ENCODE measurements at places on chromosomes 1 and 21.

GRCh38 chr1:66371233-66372005, 162.5 kb upstream of the SGIP1 start:
- H3K27me3 ChIP-seq, result no peaks in the 10 kb centered on the region
- H3K4me1 ChIP-seq, result peaks cover 88% of the 10 kb centered on the region
- peak; percentile 53 for DNase-seq
- peak overlapping the region; percentile 42 for H3K4me3 ChIP-seq

DNA sequence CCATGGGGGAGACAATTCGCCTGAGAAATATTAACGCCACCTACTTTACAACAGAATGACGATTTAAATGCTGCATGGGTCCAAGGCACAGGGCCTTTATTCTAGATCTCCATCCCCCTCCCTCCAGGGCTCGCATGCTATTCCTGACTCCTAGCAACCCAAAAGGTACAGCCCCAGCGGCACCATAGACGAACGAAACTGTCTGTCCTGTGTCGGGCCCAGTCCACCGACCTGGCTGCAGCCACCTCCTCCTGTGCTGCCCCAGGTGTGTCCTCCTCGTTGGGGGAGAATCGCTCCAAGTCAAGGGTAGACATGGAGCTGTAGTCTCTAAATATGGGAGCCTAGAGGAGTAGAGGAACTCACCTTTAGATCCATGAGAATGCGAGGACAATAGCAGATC, 196.5 kb downstream of the TOMM20 start:
- H3K36me3 ChIP-seq, result no peaks in the 10 kb centered on the region
- peak; percentile 4 for DNase-seq
- no peak overlapping the region for H3K4me3 ChIP-seq

DNA sequence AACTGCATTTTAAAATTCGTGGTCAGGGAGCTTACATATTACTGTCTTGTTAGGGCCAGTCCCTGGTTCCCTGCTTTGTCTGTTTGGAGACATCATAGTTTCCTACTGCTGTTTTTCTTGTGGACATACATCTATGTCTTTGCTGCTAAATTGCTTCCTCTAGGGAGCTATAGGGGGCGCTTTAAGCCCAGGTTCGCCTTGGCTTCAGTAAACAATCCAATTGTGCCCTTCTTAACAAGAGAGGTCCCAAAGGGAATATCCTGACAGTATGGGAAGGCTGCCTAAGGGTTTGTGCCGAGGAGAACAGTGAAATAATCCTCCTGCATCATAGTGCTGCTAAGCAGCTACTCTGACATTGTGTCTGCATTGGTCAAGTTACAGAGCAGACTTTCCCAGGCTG, 112.5 kb downstream of the USH2A start:
- H3K4me1 ChIP-seq, result no peaks in the 10 kb centered on the region
- no peak for DNase-seq
- no peaks in the 10 kb centered on the region for H3K36me3 ChIP-seq
- no peaks in the 10 kb centered on the region for H3K27me3 ChIP-seq
- H3K4me3 ChIP-seq, result no peak overlapping the region

DNA sequence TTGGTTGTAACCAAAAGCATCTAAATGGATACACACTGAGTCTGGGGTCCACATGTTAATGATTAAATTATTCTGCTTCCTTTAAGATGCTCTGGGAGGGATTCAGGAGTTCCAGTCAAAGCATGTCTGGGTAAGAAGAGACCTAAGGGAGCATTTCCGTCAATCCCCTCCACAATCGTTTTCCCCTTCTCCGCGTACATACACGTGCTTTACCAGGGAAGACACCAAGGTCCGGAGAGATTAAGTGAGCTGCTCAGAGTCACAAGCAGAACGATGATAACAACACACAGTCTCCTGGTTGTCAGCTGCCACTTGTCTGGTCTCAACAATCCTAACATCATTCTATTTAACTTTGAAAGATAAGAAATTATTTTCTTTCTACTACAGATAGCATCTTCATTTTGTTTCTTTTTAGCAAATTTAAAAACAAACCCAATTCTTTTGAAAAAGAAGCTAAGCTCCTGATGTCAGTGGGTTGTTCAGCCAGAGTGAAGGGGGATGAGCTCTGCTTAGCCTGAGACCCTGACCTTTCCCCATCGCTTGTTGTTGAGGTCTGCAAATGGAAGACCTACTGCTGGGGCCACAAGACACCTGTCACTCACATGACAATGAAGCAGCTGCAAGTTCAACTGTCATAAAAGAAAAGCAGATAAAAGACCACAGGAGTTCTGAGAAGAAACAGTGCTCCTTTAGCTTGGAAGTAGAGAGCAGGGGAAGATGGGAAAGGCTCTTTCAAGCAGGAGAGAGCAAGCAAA, 4.5 kb downstream of the PAFAH2 start:
- no peak for DNase-seq
- H3K4me3 ChIP-seq, result no peak overlapping the region
- H3K27me3 ChIP-seq, result no peaks in the 10 kb centered on the region

GRCh38 chr1:182952677-182953444, at the start of gene SHCBP1L:
Gene SHCBP1L, minus strand, starts transcription at chr1:182953166. Its CDS starts 33 bp downstream, at chr1:182953133.
- no peak within 1 kb of the TSS for H3K4me3 ChIP-seq
- peaks cover 20% of the 10 kb centered on the region for H3K27me3 ChIP-seq
- no peak within 1 kb of the TSS for H3K27ac ChIP-seq
- no peaks in the 10 kb centered on the region for H3K4me1 ChIP-seq
- no peaks in the 10 kb centered on the region for H3K36me3 ChIP-seq

GRCh38 chr21:38721055-38721454, 84.7 kb upstream of the ETS2 start:
- H3K36me3 ChIP-seq, result peaks cover 2% of the 10 kb centered on the region
- peaks cover 1% of the 10 kb centered on the region for H3K27me3 ChIP-seq
- no peak for DNase-seq
- H3K4me1 ChIP-seq, result no peaks in the 10 kb centered on the region
- no peak overlapping the region for H3K27ac ChIP-seq
- H3K4me3 ChIP-seq, result no peak overlapping the region

GRCh38 chr1:211920602-211921226, 90.2 kb upstream of the LPGAT1 start:
- H3K36me3 ChIP-seq, result no peaks in the 10 kb centered on the region
- H3K27ac ChIP-seq, result no peak overlapping the region
- H3K4me3 ChIP-seq, result no peak overlapping the region

DNA sequence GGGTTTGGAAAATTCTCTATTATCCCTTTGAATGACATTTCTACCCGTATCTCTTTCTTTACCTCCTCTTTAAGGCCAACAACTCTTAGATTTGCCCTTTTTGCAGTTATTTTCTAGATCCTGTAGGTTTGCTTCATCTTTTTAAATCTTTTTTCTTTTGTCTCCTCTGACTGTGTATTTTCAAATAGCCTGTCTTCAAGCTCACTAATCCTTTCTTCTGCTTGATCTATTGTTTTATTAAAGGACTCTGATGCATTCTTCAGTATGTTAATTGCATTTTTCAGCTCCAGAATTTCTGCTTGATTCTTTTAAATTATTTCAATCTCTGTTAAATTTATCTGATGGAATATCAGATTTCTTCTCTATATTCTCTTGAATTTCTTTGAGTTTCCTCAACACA, 324.3 kb downstream of the PLA2G4A start:
- H3K27ac ChIP-seq, result no peak overlapping the region

GRCh38 chr21:37383784-37384311, 17.3 kb downstream of the DYRK1A start:
- no peak overlapping the region for H3K27ac ChIP-seq
- H3K4me1 ChIP-seq, result peaks cover 81% of the 10 kb centered on the region
- H3K36me3 ChIP-seq, result peaks cover 8% of the 10 kb centered on the region
- DNase-seq, result no peak

GRCh38 chr1:226082959-226083301, 20.4 kb downstream of the H3-3A start:
- H3K27ac ChIP-seq, result no peak overlapping the region
- H3K36me3 ChIP-seq, result no peaks in the 10 kb centered on the region
- H3K4me1 ChIP-seq, result peaks cover 8% of the 10 kb centered on the region
- no peak for DNase-seq
- H3K4me3 ChIP-seq, result peak overlapping the region; percentile 86

DNA sequence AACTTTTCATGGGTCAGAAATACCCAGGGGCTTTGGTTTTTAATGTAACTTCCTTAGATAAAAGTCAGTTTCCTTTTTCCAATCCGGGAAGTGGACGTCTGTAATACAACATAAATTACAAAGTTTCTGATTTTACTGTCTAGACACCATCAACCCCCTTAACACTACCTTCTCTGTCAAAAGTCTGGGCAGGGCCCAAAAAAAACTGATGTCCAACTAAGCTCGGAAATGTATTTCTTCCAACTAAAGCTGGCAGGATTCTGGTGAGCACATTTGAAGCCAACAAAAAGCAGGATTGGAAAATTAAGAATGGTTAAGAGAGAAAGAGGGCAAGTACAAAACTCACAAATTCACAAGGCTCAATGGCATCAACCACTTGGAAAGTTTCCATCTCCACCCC, 24.3 kb downstream of the DDAH1 start:
- H3K4me3 ChIP-seq, result no peak overlapping the region
- H3K27ac ChIP-seq, result no peak overlapping the region
- peaks cover 11% of the 10 kb centered on the region for H3K27me3 ChIP-seq
- H3K4me1 ChIP-seq, result no peaks in the 10 kb centered on the region
